ENCODE measurements at places on chromosomes 16 and 17.

- no peak for DNase-seq
Observed at GRCh38 chr17:2011411-2012371, 13.4 kb downstream of the RTN4RL1 start.

DNA sequence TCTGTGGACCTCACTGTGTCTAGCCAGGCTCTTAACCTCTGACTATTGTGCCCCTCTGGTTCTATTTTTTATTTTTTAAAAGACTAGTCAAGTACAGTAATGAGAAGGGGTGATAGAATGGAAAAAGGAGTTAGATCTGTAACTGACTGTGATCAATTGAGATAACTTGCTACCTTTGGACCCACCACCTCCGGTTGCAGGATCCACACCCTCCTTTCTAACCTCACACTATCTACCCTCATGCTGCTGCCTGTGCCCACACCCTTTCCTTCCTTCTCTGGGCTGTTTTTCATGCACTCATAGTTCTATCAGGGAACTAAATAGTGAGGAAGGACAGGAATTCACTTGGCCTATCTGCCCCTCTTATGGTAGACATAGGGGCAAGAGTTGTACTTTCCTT, 172.3 kb downstream of the KATNIP start:
- no peak for DNase-seq

GRCh38 chr16:35743101-35743692, 2283.8 kb downstream of the TP53TG3F start:
- DNase-seq = no peak

- no peak for DNase-seq
Observed at GRCh38 chr16:66754819-66755218, 3.4 kb upstream of the DYNC1LI2 start.

- no peak for DNase-seq
Observed at GRCh38 chr17:40363111-40363827, 1.3 kb downstream of the GJD3 start.

GRCh38 chr16:80541306-80541694, 507 bp downstream of the DYNLRB2 start:
- no peak for DNase-seq

DNA sequence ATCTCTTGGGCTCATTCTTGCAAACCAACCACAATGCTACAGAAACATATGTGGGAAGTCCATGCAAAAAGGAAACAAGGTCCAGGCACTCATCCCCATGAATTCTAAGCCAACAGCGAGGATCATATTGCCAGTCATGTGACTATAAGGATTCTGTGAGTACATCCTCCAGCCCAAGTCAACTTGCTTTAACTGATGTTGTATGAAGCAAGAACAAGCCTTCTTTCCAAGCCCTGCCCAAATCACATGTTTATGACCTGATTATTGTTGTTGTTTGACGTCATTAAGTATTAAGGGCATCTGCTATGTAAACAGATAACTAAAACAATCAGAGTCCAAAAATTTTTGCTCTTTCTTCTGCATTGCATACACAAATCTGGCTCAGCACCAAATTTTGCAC, 78.2 kb upstream of the MON1B start:
- no peak for DNase-seq

GRCh38 chr16:89484923-89485679, 5.3 kb downstream of the ANKRD11 start:
- DNase-seq = no peak

- DNase-seq = no peak
Observed at GRCh38 chr16:89931964-89932363, 8.8 kb downstream of the TUBB3 start.

DNA sequence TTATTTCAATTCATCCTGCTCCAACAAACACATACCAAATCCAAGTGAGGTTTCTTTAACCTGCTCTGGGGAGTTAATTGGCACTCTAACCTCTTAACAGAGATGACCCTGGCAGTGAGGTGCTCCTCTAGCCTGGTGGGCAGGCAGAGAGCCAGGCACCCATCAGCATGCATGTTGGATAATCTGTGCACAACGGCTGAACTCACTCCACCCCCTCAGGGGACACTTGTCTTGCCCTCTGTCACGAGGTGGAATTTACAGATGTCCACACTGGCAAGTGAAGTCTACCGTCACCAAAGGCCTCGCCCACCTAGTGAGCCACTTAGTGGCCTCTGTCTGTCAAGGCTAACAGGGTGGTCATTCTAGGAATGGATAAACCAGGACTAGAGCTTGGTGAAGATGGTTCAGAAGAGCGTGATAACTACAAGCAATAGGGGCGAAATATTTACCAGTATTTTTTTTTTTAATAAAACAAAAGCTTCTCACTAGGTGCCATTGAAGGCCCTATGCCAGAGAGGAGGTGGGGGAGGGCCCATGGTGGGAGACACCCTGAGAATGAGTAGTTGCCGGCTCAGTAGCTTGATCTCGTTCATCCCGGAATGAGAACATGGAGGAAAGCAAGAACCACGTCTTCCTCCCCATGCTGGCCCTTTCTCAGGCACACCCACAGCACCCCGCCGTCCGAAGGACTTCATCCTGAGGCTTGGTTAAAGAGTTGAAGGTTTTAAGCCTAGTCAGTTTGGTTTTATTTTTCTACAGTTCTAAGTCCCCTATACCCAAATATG, 25.2 kb downstream of the PLD6 start:
- no peak for DNase-seq

DNA sequence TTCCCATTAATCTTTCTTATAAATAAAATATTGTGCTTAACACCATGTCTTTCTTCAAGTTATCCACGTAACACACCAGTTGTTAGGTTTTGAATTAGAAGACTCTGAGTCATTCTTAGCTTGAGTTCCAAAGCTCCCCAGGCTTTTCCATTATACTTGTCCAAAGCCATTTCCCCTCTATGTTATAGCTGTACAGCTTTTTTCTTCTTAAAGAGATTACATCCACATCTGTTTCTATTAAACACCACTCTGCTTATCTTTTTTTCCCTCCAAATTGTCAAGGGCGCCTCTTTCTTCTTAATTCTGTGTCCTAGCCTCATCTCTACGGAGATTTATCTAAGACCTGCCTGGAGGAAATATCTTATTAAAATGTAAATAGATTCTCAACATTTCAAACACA, 139.4 kb upstream of the CPHXL start:
- no peak for DNase-seq

DNA sequence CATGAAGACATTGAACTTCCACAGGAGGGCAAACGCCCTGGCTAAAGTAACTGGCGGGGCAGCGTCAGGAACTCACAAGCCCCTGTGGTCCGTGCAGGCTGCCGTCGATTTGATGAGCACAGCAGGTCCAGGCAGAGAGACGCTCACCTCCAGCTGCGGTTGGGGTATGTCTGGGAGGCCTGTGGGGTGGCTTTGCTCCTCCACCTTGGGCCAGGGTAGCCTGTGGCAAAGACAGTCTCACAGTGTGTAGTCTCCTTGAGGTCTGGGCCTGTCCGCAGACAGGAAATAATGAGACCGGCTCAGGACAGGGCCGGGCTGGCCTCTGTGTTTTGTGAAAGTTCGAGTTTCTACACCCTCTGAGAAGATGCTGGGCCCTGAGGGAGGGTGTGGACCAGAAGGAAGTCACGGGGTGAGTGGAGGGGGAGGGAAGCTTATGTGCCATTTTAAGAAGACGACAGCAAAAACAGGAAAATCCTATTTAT, 103.3 kb downstream of the METRNL start:
- no peak for DNase-seq

DNA sequence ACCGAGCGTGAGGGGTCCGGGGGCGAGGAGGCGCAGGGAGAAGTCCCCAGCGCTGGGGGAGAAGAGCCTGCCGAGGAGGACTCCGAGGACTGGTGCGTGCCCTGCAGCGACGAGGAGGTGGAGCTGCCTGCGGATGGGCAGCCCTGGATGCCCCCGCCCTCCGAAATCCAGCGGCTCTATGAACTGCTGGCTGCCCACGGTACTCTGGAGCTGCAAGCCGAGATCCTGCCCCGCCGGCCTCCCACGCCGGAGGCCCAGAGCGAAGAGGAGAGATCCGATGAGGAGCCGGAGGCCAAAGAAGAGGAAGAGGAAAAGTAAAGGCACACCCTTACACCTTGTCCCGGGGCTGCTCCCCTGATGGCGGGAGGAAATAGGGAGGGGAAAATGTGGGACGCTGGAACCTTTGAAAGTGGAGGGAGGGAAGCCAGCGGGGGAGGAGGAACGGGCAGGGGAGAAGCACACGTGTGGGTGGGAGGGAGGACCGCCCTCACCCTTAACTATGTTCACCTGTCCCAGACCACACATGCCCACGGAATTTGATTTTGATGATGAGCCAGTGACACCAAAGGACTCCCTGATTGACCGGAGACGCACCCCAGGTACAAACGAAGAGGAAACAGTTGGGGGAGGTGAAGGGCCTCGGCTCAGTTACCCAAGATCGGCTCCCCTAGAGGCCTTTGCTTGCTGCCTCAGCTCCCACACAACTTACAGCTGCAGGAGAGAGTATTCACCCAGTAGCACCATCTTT, 916 bp downstream of the PAGR1 start:
- DNase-seq = peak; percentile 16

- DNase-seq = no peak
Observed at GRCh38 chr17:17235212-17236174, 1.5 kb downstream of the FLCN start.

- DNase-seq = no peak
Observed at GRCh38 chr16:87305505-87306391, 11.4 kb downstream of the C16orf95 start.

- no peak for DNase-seq
Observed at GRCh38 chr16:57955572-57956188, 15.2 kb downstream of the CNGB1 start.

DNA sequence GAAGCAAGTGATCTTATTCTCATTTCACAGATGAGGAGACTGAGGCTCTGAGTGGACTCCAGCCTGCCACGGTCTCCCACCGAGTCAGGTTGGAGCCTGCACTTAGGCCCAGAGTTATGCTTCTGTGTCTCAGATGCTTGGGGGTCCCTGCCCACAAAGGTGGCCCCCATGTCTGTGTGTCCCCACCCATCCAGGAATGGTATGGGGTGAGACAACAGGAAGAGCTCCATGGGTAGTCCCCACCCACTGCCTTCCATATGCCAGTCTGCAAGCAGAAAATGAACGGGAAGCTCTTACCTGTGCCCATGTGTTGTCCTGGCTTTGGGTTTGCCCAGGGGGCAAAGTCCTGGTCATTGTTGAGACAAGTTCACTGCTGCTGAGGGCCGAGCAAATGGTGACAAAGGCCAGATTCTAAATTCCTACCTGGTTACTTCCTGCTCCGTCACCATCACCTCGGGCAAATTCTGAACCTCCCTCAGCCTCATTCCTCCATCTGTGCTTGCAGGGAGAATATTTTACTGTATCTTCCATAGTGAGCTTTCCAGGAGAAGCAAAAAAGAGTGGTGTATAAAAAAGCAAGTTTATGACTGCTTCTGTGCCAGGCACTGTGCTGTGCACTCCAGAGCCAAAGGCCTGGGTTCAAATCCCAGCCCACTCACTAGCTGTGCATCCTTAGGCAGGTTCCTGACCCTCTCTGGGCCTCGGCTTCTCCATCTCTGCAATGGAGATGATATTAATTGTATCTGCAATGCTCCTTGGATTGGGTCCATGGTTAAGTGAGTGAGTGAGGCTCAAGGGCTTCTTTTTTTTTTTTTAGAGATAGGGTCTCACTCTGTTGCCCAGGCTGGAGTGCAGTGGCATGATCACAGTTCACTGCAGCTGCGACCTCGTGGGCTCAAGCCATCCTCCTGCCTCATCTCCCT, 9.3 kb downstream of the IL4R start:
- DNase-seq = no peak

DNA sequence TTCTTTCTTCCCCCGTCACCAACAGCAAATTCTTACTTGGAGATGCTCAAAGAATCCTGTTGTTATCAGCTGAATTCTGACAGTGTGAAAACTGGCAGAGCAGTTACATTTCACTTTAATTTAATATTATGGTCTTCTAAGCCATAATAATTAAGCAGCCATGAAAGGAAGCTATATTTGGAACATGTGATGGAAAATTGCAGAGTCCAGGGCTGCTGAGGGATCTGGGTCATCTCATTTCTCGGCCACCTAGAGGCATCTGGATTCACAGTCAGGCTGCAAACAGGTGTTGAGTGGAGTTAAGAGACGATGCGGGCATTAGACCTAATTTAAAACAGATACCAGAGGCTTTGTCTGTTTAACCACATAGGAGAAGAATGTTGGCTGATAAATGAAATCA, 38.4 kb downstream of the CHD9NB start:
- DNase-seq = no peak

- DNase-seq = no peak
Observed at GRCh38 chr16:56257666-56258342, 66.5 kb downstream of the GNAO1 start.

DNA sequence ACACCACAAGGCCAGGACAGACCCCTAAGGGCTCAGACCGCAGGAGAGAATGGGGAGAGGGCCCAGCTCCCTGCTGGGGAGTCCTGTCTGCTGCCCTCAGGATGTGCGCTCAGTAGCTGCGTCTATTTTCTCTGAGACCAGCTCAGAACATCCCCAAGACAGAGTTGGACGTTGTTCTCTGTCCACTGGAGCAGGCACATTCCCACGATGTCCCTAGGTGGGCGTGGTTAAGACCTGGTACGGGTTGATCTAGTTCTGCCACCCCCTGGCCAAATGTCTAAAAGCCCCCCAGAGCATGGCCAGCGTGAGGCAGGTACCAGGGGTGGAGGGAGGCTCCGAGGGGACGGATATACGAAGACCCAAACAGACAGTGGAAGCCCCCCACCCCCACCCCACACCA, 842 bp upstream of the CALB2 start:
- DNase-seq = no peak

DNA sequence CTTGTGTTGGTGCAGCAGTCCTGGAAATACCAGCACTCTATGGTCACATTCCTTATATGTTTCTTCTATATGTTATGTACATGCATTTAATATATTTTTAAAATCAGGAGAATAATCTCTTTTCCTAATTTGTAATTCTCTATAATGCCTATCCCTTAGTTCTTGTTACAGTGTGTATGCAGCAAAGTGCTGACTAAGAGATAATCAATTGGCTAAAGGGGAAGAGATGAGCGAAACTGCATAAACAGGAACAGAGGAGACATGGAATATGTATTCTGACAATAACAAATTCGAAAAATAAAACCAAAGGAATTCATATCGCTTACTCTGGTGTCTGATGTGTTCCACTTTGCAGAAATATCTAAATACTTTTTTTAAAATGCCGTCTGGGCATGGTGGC, 41.7 kb downstream of the SYNRG start:
- DNase-seq = no peak

GRCh38 chr16:30659507-30660423, 1.5 kb downstream of the FBRS start:
- no peak for DNase-seq

DNA sequence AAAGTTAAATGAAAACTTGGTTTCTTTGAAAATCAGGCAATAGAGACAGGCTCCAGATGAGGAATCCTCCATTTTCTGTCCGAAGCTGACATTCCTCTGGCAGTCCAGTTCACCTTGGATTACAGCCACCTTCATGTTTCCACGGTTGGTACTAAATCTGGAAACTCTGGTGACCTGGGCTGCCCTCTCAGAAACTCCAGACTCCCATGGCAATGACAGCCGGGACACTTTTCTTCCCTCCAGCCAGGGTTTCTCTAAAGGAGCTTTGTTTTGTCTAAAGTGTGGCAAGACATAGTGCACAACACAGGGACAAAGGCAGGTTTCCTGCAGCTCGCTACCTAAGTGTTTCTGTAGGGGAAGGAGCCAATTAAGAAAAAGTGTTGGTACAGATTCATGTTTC, 36.0 kb downstream of the CLUAP1 start:
- DNase-seq = no peak
